ENCODE measurements at places on chromosomes 1 and 21. TPM values are rescaled to one million over a fixed set of nuclear protein-coding genes. Genes with fewer than 3 reads are reported as not detected.

GOLT1A gene
- 14.1 TPM for total RNA-seq

KDF1 gene
- 1.0 TPM for total RNA-seq

UBL4B gene
- not detected for total RNA-seq

CFHR2 gene
- 153 TPM for total RNA-seq

DIO1 gene
- 155 TPM for total RNA-seq

RHD gene
- total RNA-seq = 85.4 TPM

NBPF6 gene
- total RNA-seq = not detected

PIK3R3 gene
- 3.7 TPM for total RNA-seq

RORC gene
- 59.2 TPM for total RNA-seq

GJA9 gene
- total RNA-seq = not detected

GBP4 gene
- total RNA-seq = 8.1 TPM

SHE gene
- total RNA-seq = 7.5 TPM

Data from liver (tissue), 10 donors.